GM04504 (cell line): ENCODE measurements at places on chromosomes 3 and 15.

- DNase-seq, result peak; percentile 79
Measured at GRCh38 chr3:112640930-112641801, at the start of gene CCDC80. CCDC80 (minus strand) TSS chr3:112641143; CDS start chr3:112639905, 1,238 bp downstream.

GRCh38 chr3:183824761-183825455, 469 bp downstream of the MAP6D1 start:
- DNase-seq, result no peak

- no peak for DNase-seq
Measured at GRCh38 chr3:40989141-40990061, 209.9 kb upstream of the CTNNB1 start.

DNA sequence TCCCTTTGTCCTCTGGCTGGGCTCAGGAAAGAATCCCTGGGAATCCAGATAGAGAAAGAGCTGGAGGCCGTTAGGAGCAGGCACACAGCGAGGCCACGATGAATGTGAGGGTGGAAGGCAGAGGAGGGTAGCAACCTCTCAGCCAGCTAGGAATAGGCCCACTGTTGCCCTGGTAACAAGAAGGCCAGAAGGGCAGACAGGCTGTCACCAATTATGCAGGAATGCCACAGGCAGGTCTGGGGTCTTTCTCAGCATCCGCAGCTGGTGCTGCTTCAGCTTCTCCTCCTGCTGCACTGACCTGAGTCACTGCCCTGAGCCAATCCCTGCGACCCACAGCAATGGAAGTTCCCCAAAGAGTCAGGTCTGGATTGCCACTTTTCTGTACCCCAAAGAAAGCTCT, 62.8 kb upstream of the C3orf80 start:
- DNase-seq, result no peak

GRCh38 chr3:30693470-30694120, 87.2 kb downstream of the TGFBR2 start:
- DNase-seq, result peak; percentile 35

- DNase-seq, result no peak
Measured at GRCh38 chr3:149850787-149851584, 38.0 kb downstream of the RNF13 start.

DNA sequence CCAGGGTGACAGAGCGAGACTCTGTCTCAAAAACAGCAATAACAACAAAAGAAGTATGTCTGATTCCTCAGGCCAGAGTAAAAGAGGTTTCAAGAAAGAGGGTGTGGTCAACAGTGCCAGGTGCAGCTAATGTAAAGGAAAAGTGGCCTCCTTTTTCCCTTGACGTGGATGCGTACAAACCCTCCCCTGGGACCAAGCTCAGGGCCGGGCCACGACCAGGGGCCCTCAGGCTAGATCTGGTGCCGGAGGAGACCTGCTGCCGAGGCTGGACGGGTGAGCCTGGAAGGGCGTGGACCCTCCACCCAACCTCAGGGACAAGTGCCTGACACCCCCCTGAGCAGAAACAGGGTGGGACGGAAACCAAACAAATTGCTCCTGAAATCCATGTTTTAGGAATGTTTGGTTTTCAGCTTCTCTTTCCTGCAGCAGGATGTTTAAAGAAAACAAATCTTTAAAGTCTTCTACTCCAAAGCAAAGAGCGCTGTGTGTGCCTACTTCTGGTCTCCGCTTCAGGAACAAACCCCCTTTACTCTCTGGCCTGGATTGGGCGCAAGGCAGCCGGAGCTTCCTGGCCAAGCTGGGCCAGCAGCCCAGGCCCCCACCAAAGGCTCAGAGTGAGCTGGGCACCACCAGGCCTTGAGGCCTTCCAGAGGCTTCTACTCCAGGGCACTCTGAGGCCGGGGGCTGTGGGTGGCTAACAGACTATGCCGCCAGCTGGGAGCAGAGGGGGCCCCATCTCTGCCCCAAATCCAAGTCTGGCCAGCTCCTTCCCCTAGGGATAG, 21.4 kb downstream of the ZDHHC19 start:
- DNase-seq, result no peak
